ENCODE measurements at places on chromosomes 11 and 22.

GRCh38 chr11:11078344-11079086, 220.7 kb upstream of the ZBED5 start:
- no peak overlapping the region for H3K4me3 ChIP-seq
- H3K27me3 ChIP-seq = no peaks in the 10 kb centered on the region
- H3K27ac ChIP-seq = no peak overlapping the region
- no peaks in the 10 kb centered on the region for H3K36me3 ChIP-seq
- H3K4me1 ChIP-seq = peaks cover 27% of the 10 kb centered on the region
- DNase-seq = no peak

GRCh38 chr11:29449281-29450074, 567.4 kb downstream of the KCNA4 start:
- peaks cover 1% of the 10 kb centered on the region for H3K36me3 ChIP-seq
- no peaks in the 10 kb centered on the region for H3K4me1 ChIP-seq
- no peak overlapping the region for H3K27ac ChIP-seq
- H3K27me3 ChIP-seq = no peaks in the 10 kb centered on the region
- no peak overlapping the region for H3K4me3 ChIP-seq

- no peak for DNase-seq
- no peaks in the 10 kb centered on the region for H3K4me1 ChIP-seq
- H3K4me3 ChIP-seq = no peak overlapping the region
Measured at GRCh38 chr22:17536269-17536668, 27.0 kb upstream of the SLC25A18 start.

GRCh38 chr11:117430293-117430955, 102.8 kb downstream of the CEP164 start:
- H3K27me3 ChIP-seq = no peaks in the 10 kb centered on the region
- no peak overlapping the region for H3K4me3 ChIP-seq
- DNase-seq = no peak
- H3K4me1 ChIP-seq = no peaks in the 10 kb centered on the region
- no peak overlapping the region for H3K27ac ChIP-seq

GRCh38 chr11:106399076-106399511, 321.6 kb downstream of the AASDHPPT start:
- H3K4me1 ChIP-seq = no peaks in the 10 kb centered on the region
- H3K4me3 ChIP-seq = no peak overlapping the region
- H3K36me3 ChIP-seq = no peaks in the 10 kb centered on the region
- H3K27me3 ChIP-seq = no peaks in the 10 kb centered on the region
- no peak overlapping the region for H3K27ac ChIP-seq

- H3K27ac ChIP-seq = no peak overlapping the region
Measured at GRCh38 chr11:33532720-33533385, 167.8 kb downstream of the C11orf91 start.

DNA sequence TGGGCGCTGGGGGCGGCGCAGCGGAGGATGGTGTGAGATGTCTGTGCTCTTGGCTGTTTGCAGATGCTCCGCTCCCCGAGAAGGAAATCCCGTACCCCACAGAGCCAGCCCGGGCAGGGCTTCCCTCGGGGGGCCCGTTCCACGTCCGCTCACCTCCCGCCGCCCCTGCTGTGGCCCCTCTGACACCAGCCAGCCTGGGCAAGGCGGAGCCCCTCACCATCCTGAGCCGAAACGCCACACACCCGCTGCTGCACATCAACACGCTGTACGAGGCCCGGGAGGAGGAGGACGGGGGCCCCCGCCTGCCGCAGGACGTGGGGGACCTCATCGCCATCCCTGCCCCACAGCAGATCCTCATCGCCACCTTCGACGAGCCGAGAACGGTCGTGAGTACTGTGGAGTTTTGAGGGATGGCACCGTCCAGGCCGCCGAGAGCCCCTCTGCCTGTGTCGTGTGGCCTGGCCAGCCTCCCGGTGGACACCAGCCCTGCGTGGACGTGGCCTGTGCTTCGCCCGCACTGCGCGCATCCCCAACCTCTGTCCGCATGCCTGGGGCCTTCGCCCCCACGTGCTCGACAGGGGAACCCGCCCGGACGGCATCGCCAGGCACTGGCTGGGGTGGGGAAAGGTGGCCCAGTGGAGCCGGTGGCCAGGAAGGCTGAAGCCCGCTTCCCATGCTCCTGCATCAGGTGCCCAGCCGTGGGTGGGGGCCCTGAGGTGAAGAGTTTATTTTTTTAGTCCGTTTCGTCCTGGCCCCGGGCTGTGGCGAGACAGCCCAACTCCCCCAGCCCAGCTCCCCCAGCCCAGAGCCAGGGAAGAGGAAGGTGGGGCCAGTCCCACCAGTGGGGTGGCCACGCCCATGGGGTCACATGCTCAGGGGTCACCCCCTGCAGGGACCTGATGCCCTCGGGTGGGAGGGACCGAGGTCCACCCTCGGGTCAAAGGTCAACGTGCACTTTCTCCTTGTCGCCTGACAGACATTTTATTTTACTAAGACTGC, 6.5 kb upstream of the TRABD start:
- DNase-seq = no peak
- peaks cover 4% of the 10 kb centered on the region for H3K4me1 ChIP-seq
- no peak overlapping the region for H3K27ac ChIP-seq
- no peaks in the 10 kb centered on the region for H3K27me3 ChIP-seq
- H3K36me3 ChIP-seq = no peaks in the 10 kb centered on the region

DNA sequence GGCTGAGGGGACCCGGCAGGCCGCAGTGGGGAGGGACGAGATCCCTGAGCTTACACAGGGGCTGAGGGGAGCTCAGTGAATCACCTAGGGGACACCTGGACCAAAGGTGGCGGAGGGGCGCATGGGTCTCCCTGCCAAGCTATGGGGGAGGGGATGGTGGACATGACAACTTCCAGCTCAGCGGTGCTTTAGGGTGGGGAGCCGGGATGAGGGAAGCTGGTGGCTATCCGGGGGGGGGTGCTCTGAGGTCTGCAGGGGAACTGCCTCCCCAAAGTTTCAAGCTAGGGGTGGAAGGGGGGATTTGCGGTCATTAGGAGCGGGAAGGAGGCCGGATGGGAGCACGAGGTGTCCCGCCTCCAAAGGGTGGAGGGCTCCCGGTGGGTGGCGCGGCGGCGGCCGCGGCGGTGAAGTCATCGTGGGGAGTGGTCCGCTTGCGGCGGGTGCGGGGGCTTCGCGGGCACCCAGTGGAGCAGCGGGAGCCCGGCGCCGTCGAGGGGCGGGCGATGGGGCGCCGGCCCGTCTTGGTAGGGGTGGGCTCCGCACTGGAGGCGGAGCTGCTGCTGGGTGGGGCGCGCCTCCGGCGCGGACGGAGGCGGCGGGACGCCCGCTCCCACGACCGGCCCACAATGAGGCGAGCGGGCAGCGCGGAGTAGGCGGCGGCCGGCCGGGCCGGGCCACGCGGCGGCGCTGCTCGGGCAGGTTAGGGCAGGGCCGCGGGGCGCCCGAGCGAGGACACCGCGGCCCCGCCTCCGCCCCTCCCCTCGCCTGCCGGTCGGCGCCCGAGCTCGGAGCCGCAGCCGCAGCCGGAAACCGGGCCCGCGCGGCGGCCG, at the start of gene MICALL1:
MICALL1 (plus strand) TSS at position 764 of the 830 bp plus-strand sequence. CDS start 126 bp downstream, outside the sequence.
- H3K4me1 ChIP-seq = peaks cover 22% of the 10 kb centered on the region
- peak within 1 kb of the TSS; percentile 61 for H3K27ac ChIP-seq
- DNase-seq = peak; percentile 86
- peak within 1 kb of the TSS; percentile 83 for H3K4me3 ChIP-seq
- H3K27me3 ChIP-seq = no peaks in the 10 kb centered on the region

DNA sequence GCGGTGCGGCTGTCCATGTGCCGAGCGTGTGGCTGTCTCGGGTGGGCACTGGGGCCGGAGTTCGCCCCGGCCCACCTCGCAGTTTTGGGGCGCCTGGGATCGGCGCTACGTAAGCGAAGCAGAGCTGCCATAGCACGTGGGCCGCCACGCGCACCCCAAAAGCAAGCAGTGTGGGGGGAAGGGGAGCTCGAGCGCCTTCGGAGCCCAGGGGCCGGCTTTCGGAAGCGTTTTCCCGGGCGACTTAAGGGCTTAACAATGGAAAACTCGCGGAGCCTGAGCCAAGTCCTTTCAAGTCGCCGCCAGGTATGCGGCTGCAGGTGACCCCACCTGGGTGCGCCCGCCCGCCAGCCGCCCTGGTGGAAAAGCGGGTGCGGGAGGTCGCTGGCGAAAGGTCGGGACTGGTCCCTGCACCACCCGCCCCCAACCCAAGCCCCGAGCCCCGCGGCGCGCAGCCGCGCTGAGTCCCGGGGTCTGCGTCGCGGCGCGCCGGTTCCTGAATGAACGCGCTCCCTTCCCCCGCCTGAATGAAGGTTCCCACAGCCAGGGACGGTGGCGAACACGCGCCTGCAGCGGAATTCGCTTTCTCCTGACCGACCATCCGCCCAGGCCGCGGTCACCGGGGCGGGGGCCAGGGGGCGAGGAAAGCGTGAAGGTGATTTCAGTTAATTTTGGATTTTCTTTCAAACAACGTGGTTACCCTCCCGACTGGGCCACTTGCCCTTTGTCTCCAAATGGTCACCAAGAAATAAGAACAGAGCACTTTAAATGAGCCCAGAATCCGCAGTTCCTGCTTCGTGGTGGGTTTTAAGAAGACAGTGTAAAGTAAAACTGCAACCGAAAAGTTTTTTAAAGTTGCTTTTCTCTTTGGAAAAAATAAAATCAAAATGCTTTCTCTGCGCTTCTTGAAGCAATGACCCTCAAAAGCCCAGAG, 2.8 kb upstream of the CCND1 start:
- H3K27ac ChIP-seq = no peak overlapping the region
- peaks cover 31% of the 10 kb centered on the region for H3K4me1 ChIP-seq
- H3K27me3 ChIP-seq = peaks cover 54% of the 10 kb centered on the region

DNA sequence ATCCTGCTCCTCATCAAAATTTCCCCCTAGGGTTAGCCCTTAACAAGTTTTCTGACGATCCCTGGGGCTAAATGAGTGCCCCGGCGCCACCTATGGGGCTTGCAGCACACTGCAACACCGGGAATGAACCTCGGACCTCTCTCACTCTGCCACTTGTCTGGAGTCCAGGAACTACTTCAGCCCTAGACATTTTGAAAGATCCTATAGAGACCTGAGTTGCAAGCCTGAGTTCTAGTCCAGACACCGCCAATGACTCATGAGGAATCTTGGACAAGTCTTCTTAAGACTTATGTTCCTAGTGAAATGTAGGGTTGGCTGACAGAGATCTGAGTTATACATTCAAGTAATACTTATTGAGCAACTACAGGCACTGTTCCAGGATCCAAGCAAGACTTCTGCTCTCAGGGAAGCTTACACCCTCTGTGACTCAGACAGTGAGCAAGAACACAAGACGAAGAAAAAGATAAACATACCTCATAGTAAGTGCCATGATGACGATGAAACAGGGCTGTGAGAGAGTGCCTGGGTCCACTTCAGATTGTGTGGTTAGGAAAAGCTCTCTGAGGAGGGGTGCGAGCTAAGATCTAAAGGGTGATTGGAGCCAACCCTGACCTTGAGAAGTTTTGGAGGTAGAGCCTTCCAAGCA, 10.2 kb upstream of the STK33 start:
- H3K4me3 ChIP-seq = no peak overlapping the region
- H3K27me3 ChIP-seq = peaks cover 28% of the 10 kb centered on the region
- no peaks in the 10 kb centered on the region for H3K36me3 ChIP-seq
- no peak overlapping the region for H3K27ac ChIP-seq
- H3K4me1 ChIP-seq = no peaks in the 10 kb centered on the region

DNA sequence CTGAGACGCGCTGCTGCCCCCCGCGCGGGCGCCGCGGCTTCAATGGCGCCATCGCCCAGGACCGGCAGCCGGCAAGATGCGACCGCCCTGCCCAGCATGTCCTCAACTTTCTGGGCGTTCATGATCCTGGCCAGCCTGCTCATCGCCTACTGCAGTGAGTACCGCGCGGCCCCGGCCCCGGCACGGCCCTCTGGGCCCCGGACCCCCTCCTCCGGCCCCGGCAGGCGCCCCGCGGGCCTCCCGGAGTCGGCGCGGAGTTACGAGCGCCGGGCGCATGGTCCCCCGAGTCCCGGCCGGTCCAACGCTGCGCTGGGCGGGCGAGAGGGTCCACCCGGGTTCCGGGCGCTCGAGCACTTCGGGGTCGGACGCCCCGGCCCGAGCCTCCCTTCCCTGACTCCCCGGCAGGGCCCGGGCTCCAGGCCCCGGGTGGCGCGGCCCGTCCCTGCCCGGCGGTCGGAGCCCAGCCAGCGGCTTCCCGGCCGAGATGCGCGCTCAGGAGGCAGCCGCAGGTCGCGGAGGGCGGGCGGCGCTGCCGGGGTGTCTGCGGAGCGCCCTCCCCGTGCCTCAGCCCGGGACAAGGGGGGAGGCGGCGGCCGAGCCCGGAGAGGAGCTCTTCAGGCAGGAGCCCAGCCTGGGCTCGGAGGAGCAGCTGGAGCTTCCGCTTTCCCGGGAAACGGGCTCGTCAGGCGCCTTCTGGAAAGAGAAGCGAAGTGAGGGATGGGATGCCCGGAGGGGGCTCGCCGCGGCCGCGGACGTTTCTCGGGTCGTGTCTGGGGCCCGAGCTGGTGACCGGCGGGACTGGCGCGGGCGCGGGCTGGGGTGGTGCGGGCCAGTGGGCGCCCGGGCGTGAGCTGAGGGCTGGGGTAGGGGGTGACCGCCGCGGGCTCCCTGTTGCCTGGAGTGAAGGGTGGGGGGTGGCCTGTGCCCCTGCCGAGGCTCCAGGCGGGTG, 1337.8 kb downstream of the BRD1 start:
- H3K4me3 ChIP-seq = no peak overlapping the region
- DNase-seq = no peak
- no peak overlapping the region for H3K27ac ChIP-seq
- peaks cover 59% of the 10 kb centered on the region for H3K27me3 ChIP-seq
- no peaks in the 10 kb centered on the region for H3K4me1 ChIP-seq
